Activated CD4-positive, alpha-beta memory T cell treated with anti-CD3 and anti-CD28 coated beads, Interleukin-2, amount 10 ng/mL, durations not matched to agents 7 days and 5 days (primary cell): ENCODE measurements at places on chromosomes 16 and 17.

- H3K4me1 ChIP-seq: no peaks in the 10 kb centered on the region
- no peaks in the 10 kb centered on the region for H3K36me3 ChIP-seq
- H3K27ac ChIP-seq: no peak overlapping the region
- DNase-seq: no peak
- peaks cover 25% of the 10 kb centered on the region for H3K27me3 ChIP-seq
These were observed 6.3 kb downstream of the KRT26 start for GRCh38 chr17:40765657-40766056.

- H3K27me3 ChIP-seq: no peaks in the 10 kb centered on the region
- H3K4me1 ChIP-seq: no peaks in the 10 kb centered on the region
- no peak overlapping the region for H3K4me3 ChIP-seq
- no peak for DNase-seq
- H3K36me3 ChIP-seq: peaks cover 17% of the 10 kb centered on the region
- H3K27ac ChIP-seq: no peak overlapping the region
These were observed 26.9 kb upstream of the PPM1E start for GRCh38 chr17:58728798-58729197.

GRCh38 chr16:11862489-11862888 lies 11.1 kb upstream of the RSL1D1 start:
- no peak overlapping the region for H3K27ac ChIP-seq
- H3K27me3 ChIP-seq: no peaks in the 10 kb centered on the region
- no peak overlapping the region for H3K4me3 ChIP-seq
- DNase-seq: no peak

- no peaks in the 10 kb centered on the region for H3K36me3 ChIP-seq
- H3K27ac ChIP-seq: no peak overlapping the region
- peaks cover 26% of the 10 kb centered on the region for H3K27me3 ChIP-seq
- no peak overlapping the region for H3K4me3 ChIP-seq
- H3K4me1 ChIP-seq: no peaks in the 10 kb centered on the region
- peak; percentile 11 for DNase-seq
These were observed 34.3 kb upstream of the RBFOX3 start for GRCh38 chr17:79645022-79645776.

DNA sequence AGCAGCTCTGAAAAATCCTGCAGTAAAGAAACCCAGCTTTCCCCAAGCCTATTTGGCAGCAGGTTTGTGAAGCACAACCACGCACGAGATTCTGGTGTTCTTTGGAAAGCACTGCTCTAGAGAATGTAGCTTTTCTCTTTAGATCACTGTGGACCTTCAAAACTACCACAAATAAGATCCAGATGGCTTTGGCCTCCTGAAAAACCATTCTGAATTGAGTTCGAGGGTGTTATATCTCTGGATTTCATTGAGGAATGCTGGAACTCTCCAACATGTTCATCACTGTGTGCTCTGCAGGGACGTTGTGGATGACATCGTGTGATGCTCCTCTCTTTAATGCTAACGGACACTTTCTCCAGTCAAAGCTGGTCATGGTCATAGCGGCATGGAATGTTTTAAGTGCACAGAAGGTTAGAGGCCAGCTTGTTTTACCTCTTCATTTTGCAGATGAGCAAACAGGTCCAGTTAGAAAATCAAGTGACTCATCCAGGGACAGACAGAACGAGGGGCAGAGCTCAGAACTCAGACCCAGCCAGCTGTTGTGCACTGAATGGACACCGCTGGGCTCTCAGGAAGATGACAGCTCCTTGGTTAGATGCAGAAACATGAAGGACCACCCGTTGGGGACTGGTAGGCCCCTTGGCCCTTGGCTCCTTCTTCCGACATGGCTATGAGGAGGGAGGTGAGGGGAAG lies 37.2 kb downstream of the CCDC42 start:
- DNase-seq: no peak
- no peaks in the 10 kb centered on the region for H3K36me3 ChIP-seq
- H3K27me3 ChIP-seq: peaks cover 14% of the 10 kb centered on the region
- H3K4me3 ChIP-seq: no peak overlapping the region
- H3K4me1 ChIP-seq: no peaks in the 10 kb centered on the region

DNA sequence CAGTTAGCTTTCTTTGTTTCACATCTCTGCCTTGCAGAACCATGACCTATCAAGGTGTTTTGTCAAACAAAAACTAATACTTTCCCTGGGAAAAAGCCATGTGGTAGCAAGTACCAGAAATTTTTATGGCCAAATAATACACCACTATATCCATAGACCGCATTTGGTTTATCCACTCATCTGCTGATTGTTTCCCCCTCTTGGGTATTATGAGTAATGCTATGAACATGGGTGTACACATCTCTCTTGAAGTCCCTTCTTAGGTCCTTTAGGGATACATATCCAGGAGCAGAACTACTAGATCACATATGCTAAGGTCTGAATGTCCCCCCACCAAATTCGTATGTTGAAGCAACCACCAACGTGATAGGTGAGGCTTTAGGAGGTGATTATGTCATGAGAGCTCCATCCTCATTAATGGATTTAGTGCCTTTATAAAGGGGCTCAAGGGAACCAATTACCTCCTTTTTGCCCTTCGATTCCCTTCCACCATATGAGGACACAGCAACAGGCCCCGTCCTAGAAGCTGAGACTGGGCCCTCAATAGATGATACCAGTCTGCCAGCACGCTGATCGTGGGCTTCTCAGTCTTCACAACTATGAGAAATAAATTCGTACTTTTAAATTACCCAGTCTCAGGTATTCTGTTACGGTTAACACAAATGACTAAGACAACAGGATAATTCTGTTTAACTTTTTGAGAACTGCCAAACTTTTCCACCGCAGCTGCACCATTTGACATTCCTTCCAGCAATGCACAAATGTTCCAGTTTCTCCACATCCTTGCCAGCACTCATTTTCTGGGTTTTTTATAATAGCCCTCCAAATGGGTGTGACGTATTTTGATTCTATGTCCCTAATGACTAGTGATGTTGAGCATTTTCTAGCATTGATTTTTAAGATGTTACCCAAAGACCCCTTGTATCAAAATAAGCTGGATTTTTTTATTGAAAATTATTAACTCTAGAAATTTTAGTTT lies 30.0 kb downstream of the SIAH1 start:
- peaks cover 48% of the 10 kb centered on the region for H3K36me3 ChIP-seq
- H3K4me1 ChIP-seq: peaks cover 13% of the 10 kb centered on the region
- no peak for DNase-seq
- no peak overlapping the region for H3K4me3 ChIP-seq
- H3K27ac ChIP-seq: no peak overlapping the region

DNA sequence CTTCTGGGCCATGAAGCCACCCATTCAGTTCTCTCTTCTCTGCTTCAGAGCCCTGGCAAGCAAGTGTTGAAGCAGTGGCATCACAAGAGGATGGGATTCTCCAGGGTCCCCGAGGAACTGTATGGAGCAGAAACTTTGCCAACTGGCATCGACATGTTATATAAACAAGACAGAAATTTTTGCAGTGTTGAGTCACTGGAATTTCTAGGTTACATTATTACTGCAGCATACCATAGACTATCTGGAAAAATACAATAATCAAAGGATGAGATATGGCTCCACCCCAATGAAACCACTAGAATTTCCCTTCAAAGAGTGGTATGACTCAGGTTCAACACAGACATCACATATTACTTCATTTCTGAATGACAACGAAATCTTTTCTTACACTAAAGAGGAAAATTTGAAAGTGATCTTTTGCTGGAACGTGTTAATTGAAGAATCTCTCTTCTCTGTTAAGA lies 343.0 kb upstream of the DYNLRB2 start:
- no peak overlapping the region for H3K27ac ChIP-seq
- no peak for DNase-seq
- no peak overlapping the region for H3K4me3 ChIP-seq
- peaks cover 8% of the 10 kb centered on the region for H3K27me3 ChIP-seq

DNA sequence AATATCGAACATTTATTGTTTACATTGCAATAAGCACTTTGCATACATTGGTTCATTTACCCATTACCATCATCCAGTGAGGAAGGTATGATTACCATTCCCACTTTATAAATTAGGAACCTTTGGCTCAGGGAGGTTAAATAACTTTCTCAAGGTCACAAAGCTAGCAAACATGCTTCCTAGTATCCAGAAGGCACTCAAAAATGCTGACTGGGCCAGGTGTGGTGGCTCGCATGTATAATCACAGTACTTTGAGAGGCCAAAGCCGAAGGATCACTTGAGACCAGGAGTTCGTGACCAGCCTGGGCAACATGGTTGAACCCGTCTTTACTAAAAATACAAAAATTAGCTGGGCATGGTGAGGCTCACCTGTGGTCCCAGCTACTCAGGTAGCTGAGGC lies 259.6 kb downstream of the TMEM114 start:
- H3K4me3 ChIP-seq: no peak overlapping the region
- no peaks in the 10 kb centered on the region for H3K36me3 ChIP-seq
- DNase-seq: no peak
- H3K27ac ChIP-seq: no peak overlapping the region
- H3K4me1 ChIP-seq: no peaks in the 10 kb centered on the region

GRCh38 chr17:66552371-66552770 lies 250.0 kb downstream of the PRKCA start:
- H3K27ac ChIP-seq: no peak overlapping the region
- no peaks in the 10 kb centered on the region for H3K27me3 ChIP-seq
- no peak for DNase-seq
- peaks cover 35% of the 10 kb centered on the region for H3K36me3 ChIP-seq

DNA sequence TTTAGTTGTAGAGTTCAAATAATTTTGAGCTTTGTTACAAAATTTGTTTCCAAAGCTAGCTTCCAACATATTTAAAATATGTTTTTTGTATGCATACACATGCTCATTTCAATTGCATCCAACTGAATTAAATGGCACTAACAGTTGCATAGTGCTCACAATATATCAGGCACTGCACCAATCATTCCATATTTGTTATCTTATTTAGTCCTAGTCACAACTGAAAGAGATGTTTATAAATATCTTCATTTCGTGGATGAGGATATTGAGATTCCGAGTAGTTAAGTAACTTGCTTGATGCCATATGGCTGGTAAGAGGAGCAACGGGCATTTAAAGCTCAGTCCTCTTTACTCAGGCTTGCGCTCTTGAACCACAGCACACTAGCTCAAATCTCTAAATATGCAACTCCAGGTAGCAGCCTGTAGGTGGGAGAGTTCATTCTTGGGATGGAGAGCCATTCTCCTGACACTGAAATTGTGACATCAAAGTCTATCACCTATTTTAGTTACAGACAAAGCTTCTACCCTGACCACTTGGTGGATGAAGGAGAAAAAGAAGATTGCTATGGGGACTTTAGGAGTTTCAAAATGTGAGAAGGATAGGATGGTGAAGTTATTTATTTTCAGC lies 118.0 kb upstream of the CA10 start:
- no peaks in the 10 kb centered on the region for H3K27me3 ChIP-seq
- DNase-seq: no peak
- no peak overlapping the region for H3K4me3 ChIP-seq
- H3K27ac ChIP-seq: no peak overlapping the region
- no peaks in the 10 kb centered on the region for H3K36me3 ChIP-seq

- no peak overlapping the region for H3K4me3 ChIP-seq
- H3K4me1 ChIP-seq: no peaks in the 10 kb centered on the region
- H3K27me3 ChIP-seq: no peaks in the 10 kb centered on the region
- no peak for DNase-seq
These were observed 70.1 kb upstream of the DOC2B start for GRCh38 chr17:251531-251930.

DNA sequence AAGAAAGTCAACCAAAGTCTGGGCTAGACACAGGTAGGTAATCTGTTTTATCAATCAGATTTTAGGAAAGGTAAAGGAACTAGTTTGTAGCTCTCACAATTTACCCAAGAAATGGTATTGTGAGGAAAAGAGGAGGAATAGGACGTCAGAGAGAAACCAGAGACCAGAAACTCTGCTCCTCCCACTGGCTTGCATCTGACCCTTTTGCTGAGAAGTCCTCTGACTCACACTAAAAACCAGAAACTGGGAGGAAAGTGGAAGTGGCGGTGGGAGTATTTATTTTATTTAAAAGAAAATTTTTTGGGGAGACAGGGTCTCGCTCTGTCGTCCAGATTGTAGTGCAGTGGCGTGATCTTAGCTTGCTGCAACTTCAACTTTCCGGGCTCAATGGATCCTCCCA lies 38.0 kb upstream of the MNT start:
- H3K27ac ChIP-seq: no peak overlapping the region
- H3K36me3 ChIP-seq: peaks cover 29% of the 10 kb centered on the region
- DNase-seq: no peak
- H3K4me3 ChIP-seq: no peak overlapping the region
- no peaks in the 10 kb centered on the region for H3K27me3 ChIP-seq

- no peaks in the 10 kb centered on the region for H3K27me3 ChIP-seq
- H3K36me3 ChIP-seq: peaks cover 39% of the 10 kb centered on the region
- peak overlapping the region; percentile 99 for H3K27ac ChIP-seq
- DNase-seq: peak; percentile 33
These were observed 102.3 kb downstream of the XYLT1 start for GRCh38 chr16:17368446-17368845.

- H3K4me1 ChIP-seq: no peaks in the 10 kb centered on the region
- DNase-seq: no peak
- no peak overlapping the region for H3K27ac ChIP-seq
- no peaks in the 10 kb centered on the region for H3K36me3 ChIP-seq
- no peak overlapping the region for H3K4me3 ChIP-seq
These were observed 133.1 kb upstream of the ZKSCAN2 start for GRCh38 chr16:25390761-25391160.

- H3K4me1 ChIP-seq: peaks cover 13% of the 10 kb centered on the region
- peaks cover under 1% of the 10 kb centered on the region for H3K27me3 ChIP-seq
- no peak overlapping the region for H3K27ac ChIP-seq
- no peak overlapping the region for H3K4me3 ChIP-seq
These were observed 50.1 kb downstream of the RNF112 start for GRCh38 chr17:19461116-19461515.

DNA sequence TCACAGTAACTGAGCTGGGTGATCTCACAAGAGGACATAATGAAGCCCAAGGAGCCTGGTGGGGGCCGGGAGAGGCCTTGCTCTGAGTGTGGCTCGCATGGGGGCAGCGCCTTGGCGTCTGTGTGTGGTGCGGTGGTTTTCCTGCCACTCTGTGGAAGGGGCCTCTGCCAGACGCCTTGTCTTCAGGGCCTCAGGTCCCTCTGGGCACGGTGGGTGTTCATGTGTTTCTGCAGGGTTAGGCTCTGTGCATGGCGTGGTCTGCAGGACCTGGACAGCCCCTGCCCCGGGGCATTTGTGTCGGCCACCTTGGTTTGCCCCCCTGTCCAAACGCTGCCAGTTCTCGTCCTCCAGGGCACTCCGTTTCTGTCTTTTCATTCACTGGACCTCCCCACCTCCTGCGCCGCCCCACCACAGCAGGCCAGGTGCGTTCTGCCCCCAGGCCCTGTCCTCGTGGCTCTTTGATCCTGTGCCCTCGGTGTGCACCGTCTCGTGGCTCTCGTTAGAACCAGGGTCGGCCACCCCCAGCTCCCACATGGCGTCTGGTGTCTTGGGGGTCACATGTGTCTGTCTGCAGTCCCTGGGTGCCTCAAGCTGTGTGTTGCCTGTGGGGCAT lies 43.7 kb upstream of the ZNF750 start:
- peaks cover 33% of the 10 kb centered on the region for H3K36me3 ChIP-seq
- H3K4me3 ChIP-seq: peak overlapping the region; percentile 72
- peaks cover 79% of the 10 kb centered on the region for H3K4me1 ChIP-seq
- no peaks in the 10 kb centered on the region for H3K27me3 ChIP-seq
- DNase-seq: no peak
